ENCODE measurements at places on chromosomes 1 and 21.
A peak's percentile ranks its signal among the peaks of the same experiment; 100 is the strongest.

DNA sequence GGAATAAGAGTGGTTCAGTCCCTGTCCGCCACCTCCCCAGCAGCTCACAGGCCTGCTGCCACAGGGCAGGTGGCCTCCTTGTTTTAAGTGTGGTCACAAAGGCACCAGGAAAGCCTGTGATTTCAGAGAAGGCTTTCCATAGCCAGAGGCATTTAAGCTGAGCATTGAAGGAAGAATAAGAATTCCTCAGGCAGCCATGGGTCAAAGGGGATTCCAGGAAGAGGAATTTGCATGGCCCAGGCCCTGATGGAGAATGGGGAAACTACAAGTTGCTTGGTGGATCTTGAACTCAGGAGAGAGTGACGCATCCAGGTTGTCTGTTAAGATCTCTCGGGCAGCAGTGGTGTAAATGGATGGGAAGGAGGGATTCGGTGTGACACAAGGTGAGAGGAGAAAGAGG, 66.7 kb downstream of the KLHDC7A start:
- no peak for DNase-seq

- no peak for DNase-seq
Observed at GRCh38 chr1:108897865-108898720, 21.3 kb downstream of the GPSM2 start.

- DNase-seq: no peak
Observed at GRCh38 chr1:58870298-58870676, 86.4 kb upstream of the JUN start.

GRCh38 chr1:222105393-222105737, 363.5 kb upstream of the DUSP10 start:
- no peak for DNase-seq

DNA sequence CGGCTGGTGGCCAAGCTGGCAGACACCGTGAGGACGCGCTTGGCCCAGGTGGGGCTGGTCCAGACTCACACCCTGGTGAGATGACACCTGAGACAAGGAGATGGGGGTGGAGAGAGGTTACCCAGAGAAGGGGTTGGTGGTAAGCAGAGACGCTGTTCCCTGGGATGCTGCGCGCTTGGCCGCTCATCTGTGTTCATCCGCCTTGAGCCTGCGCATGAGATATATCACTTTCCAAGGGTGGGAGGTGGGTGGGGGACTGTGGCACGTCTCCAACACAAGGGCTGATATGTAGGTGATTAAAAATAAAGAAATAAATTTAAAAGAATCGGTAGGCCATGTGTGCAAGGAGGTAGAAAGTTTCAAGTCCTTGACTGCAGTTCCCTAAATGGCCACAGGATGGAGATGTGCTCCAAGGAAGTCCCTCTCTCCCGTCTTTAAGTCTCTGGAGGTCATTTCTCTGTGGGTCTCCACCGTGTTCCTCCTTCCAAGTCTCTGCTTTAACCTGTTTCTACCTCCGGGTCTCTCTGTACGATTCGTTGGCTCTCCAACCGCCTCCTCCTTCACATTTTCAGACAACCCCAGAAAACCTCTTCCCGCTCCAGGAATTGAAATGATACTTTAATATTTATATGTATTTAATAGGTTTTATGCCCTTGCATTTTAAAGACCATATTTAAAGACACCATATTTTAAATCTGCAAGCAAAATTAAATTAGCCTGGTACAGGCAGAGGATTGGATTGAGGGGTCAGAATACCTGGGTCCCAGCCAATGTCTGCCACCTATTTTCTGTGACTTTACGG, 4.5 kb downstream of the TTC24 start:
- DNase-seq: peak; percentile 79

GRCh38 chr1:34419663-34420136, 243.0 kb downstream of the C1orf94 start:
- DNase-seq: no peak

GRCh38 chr1:112906150-112906698, 49.8 kb downstream of the SLC16A1 start:
- no peak for DNase-seq

DNA sequence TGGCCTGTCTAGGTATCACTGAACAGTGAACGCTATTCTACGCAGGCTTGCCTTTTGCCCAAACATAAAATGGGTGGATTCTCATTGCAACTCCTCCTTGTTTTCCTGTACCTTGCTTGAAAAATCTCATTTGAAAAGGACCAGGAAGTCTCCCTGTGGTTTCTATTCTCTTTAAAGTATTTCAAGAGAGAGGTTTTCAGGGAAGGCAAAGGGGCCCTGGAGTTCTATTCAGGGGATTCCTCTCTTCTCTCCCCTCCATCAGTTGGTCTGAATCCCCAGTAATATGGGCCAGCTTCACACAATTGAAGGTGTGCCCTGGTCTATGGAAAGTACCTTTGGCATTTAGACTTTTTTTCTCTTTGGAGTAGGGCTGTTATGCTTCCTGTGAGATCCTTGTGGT, 311.3 kb downstream of the RGS7 start:
- DNase-seq: no peak

DNA sequence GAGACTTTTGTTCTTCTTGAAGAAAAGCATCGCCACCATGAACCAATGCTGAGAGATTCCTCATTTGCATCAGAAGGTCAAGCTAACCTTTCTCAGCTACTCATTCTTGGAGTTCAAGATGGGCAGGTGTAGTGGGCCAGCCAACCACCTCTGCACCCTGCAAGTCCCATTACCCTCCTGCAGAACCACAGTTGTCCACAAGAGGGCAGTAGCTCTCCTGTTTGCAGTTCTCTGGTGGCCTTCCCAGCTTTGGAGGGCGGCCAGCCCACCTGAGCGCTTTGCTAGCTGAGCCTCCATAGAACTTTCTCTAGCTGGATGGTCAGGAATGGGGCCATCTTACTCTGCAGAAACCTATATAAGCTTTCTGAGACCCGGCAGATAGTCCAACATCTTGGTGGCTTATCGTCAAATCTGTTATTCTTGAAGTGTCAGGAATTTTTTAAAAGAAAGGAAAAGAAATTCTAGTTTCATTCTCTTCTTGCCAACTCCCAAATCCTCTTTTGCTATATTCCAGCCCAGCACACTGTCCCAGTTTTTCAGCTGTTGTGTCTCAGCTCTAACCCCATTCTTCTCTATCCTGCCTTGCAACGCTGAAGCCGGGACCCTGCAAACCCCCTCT, 11.0 kb upstream of the LMX1A start:
- peak; percentile 88 for DNase-seq

DNA sequence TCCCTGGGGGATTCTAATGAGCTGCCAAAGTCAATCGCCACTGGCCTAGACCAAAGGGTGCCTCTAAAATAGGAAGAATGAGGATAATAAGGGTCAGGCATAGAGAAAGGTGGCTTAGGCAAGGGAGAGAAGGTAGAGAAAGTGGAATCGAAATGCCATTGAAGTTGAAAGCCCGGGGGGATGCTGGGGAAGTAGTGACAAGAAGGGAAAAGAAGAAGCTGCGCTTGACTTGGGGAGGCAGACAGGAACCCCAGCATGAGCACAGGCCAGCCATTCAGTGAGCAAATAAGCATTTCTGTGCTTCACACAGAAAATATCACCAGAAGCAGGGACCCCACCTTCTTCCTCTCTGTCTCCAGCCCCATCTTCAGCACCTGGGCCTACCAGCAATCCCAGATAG, 1.5 kb downstream of the CD2 start:
- no peak for DNase-seq

GRCh38 chr1:18041102-18041501, 66.5 kb upstream of the IGSF21 start:
- no peak for DNase-seq

- DNase-seq: no peak
Observed at GRCh38 chr1:91895832-91896556, 10.0 kb upstream of the TGFBR3 start.

GRCh38 chr1:247359559-247359958, 27.9 kb upstream of the ZNF496 start:
- no peak for DNase-seq

DNA sequence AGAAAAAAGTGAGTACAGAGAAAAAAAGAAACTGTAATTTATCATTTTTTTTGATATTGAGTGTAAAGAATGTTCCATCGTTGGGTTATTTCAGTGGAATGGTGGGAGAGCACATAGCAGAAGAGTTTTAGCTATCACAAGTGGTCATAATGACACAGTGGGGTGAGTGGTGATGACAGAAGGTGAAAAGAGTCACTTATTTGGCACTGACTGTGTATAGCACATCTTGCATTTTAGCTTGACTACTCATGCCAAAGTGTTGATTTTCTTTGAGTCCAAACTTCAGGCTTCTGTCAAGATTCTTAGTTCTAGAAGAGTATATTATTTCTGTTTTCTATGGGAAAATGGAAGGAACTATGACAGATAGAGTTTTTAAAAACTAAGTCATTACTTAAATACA, 261.2 kb downstream of the GRIK1 start:
- no peak for DNase-seq

DNA sequence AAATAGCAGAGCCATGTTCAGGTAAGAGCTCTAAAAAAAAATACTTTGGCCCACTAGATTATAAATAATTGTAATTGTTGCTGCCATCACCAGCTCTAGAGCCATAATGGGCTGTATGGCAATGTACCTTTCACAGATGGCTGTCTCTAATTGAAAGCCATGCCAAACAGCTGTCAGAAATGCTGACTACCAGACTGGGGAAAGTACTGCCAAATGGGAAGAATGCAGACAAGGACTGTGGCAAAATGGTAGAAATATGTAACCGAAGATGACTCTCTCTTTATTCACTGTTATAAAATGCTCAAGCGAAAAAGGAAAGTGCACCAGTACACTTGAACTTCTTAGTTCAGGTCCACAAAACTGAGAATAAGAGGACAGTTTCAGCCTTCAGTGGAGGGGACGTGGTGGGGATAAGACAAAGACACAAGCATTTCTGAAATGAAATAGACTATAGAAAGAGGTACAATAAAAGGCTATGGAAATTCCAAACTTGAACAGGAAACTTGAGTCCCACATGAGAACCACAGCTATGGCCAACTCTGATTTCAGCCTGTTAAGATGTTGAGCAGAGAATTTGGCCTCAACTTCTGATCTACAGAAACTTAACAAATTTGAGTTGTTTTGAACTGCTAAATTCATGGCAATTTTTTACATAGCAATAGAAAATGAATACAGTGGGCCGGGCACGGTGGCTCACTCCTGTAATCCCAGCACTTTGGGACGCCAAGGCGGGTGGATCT, 46.5 kb upstream of the LPGAT1 start:
- no peak for DNase-seq

DNA sequence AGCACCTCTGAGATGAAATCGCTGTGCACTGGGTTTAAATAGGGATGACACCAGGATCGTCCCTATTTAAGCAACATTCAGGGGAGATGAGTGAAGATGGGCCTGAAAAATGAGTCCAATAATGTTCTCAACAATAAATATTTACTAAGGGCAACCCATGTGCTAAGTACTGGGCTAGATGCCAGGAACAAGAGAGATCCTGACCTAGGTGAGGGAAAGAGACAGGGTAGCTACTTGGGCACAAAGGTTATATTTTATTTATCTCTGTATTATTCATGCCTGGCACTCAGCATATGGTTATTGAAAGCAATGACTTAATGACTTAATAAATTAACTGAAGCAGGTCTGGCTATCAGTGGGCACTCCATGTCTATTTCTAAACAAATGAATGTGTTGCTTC, 27.4 kb upstream of the AVPR1B start:
- no peak for DNase-seq

DNA sequence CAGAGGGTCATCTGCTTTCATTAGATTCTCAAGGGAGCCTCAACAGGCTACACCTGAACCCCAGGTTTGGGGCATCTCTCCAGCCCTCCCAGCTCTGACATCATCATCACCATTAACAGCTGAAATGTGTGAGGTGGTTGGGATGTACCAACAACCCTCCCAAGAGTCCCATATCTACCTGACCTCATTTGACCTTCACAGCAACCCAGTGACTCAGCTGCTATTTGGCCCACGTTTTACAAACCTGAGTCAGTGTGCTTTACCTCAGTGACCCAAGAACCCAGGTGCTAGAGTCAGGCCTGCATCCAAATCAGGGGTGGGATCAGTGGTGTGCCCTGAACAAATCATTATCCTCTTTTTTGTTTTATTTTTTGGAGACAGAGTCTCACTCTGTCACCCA, 53.3 kb upstream of the TINAGL1 start:
- no peak for DNase-seq

GRCh38 chr1:67372136-67372535, 58.1 kb downstream of the SERBP1 start:
- no peak for DNase-seq

DNA sequence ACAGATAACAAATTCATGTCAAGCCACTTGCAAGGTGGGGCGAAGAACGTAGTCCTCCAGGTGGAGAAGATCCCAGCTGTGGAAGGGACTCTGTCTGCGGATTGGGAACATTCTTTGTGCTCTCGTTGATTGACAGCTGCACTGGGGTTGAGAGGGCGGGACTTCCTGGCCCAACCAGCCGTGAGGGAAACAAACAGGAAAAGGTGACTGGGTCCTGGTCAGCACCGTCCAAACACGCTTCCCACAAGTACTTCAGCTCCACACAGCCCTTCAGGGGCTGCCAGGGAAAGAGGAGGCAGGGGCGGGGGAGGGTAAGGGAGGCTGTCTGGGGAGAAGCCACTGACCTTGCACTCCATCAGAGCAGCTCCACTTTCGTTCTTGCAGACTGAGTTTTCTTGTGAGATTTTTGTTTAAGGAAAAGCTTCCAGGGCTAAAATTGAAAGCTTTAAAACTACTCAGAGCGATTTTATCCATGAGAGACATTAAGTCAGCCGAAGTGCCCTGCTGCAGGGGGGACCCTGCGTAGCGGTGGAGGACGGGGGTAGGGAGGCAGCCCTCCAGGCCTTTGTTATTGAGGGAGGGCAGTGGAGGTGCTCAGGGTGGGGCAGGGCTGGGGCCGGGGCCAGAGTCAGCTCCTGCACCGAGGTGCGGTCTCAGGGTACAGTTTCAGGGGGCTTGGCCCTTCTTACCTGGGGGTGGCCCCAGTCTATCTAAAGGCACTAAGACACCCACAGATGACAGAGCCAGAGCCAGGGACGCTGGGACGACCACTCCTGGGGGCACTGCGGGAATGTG, 21.6 kb upstream of the STUM start:
- DNase-seq: no peak

- DNase-seq: no peak
Observed at GRCh38 chr1:18109058-18109755, 1.6 kb downstream of the IGSF21 start.

GRCh38 chr1:21553116-21553926, 44.1 kb downstream of the ALPL start:
- no peak for DNase-seq

DNA sequence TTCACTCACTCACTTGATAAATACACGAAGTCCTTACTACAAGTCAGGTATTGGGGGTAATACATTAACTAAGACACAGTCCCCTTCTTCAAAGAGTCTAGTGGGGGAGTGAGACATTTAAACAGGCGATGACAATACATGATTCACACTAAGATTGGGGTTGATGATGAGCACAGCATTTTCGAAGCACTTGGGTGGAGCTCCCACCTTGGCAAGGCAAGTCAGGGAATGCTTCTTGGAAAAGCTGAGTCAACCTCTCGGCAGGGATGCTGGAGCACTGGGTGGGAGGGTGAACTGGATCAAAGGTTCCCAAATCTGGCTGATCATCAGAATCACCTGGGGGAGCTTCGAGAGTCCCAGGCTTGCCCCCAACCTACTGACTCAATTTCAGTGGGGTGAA, 57.9 kb upstream of the ENAH start:
- DNase-seq: no peak

Measured in activated CD4-positive, alpha-beta T cell treated with anti-CD3 and anti-CD28 coated beads, Interleukin-2, amount 50 U/mL, for 48 hours (primary cell).